Right atrium auricular region (tissue), 2 donors: ENCODE measurements at places on chromosomes 12 and 14.
A peak's percentile ranks its signal among the peaks of the same experiment; 100 is the strongest.

- H3K27ac ChIP-seq, result no peak overlapping the region
- H3K36me3 ChIP-seq, result no peaks in the 10 kb centered on the region
- peaks cover 14% of the 10 kb centered on the region for H3K27me3 ChIP-seq
Measured at GRCh38 chr12:54038871-54039414, 6.1 kb downstream of the HOXC5 start.

GRCh38 chr14:55294603-55295002, 23.4 kb downstream of the FBXO34 start:
- no peak overlapping the region for H3K27ac ChIP-seq
- no peak for DNase-seq
- H3K4me1 ChIP-seq, result no peaks in the 10 kb centered on the region
- H3K27me3 ChIP-seq, result no peaks in the 10 kb centered on the region
- no peak overlapping the region for H3K4me3 ChIP-seq

GRCh38 chr14:93304771-93305170, 28.1 kb downstream of the BTBD7 start:
- no peak for DNase-seq
- no peaks in the 10 kb centered on the region for H3K27me3 ChIP-seq
- H3K4me1 ChIP-seq, result peaks cover 44% of the 10 kb centered on the region
- no peak overlapping the region for H3K27ac ChIP-seq
- H3K36me3 ChIP-seq, result no peaks in the 10 kb centered on the region

- no peak overlapping the region for H3K27ac ChIP-seq
- no peak for DNase-seq
- H3K4me3 ChIP-seq, result no peak overlapping the region
- no peaks in the 10 kb centered on the region for H3K36me3 ChIP-seq
- no peaks in the 10 kb centered on the region for H3K27me3 ChIP-seq
- H3K4me1 ChIP-seq, result no peaks in the 10 kb centered on the region
Measured at GRCh38 chr12:119885549-119885948, 8.4 kb upstream of the CIT start.

- no peaks in the 10 kb centered on the region for H3K36me3 ChIP-seq
- peaks cover 60% of the 10 kb centered on the region for H3K4me1 ChIP-seq
- peak; percentile 73 for DNase-seq
- H3K27ac ChIP-seq, result no peak overlapping the region
Measured at GRCh38 chr14:93105362-93105761, 10.4 kb downstream of the ITPK1 start.

GRCh38 chr12:59650588-59651228, 54.9 kb downstream of the SLC16A7 start:
- no peak for DNase-seq
- no peak overlapping the region for H3K4me3 ChIP-seq
- no peaks in the 10 kb centered on the region for H3K36me3 ChIP-seq
- no peaks in the 10 kb centered on the region for H3K27me3 ChIP-seq
- peak overlapping the region; percentile 72 for H3K27ac ChIP-seq

DNA sequence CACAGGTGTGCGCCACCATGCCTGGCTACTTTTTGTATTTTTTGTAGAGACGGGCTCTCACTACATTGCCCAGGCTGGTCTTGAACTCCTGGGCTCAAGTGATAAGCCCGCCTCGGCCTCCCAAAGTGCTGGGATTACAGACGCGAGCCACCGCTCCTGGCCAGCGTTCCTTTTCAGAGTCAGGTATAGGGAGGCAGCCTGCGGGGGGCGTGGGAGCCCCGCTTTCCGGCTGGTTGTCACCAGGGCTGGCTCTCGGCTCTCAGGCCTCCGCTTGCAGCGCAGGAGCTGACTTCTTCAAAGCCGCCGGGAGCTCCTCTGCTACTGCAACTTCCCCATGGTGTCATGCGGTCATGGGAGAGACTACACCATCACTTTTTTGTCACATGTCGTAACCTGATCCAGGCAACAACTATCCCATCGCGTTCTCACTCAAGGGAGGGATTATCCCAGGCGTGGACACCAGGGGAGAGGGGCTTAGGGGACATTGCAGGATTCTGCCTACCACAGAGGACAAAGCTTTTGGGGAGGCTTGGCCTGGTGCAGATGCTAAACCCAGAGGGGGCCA, 129.4 kb downstream of the SCARB1 start:
- H3K36me3 ChIP-seq, result no peaks in the 10 kb centered on the region
- H3K27me3 ChIP-seq, result no peaks in the 10 kb centered on the region
- H3K4me3 ChIP-seq, result no peak overlapping the region
- DNase-seq, result no peak

GRCh38 chr14:64137657-64138290, 156.4 kb downstream of the ESR2 start:
- H3K27ac ChIP-seq, result no peak overlapping the region
- H3K36me3 ChIP-seq, result peaks cover 34% of the 10 kb centered on the region
- no peak for DNase-seq
